ENCODE measurements at places on chromosomes 1 and 21.

GRCh38 chr1:155241069-155241679 lies 14.1 kb downstream of the ENTREP3 start:
- peak; percentile 51 for DNase-seq

- no peak for DNase-seq
Observed at GRCh38 chr1:82788660-82789059, 987.9 kb downstream of the ADGRL2 start.

GRCh38 chr1:241332987-241333386 lies 24.0 kb downstream of the RGS7 start:
- DNase-seq: no peak

GRCh38 chr1:99004861-99005442 lies at the start of gene PLPPR5:
TSS of gene PLPPR5 (minus strand) at chr1:99004861. CDS start at chr1:99004671, 190 bp downstream.
- DNase-seq: no peak

GRCh38 chr1:159089184-159089791 lies 12.7 kb upstream of the AIM2 start:
- DNase-seq: no peak

DNA sequence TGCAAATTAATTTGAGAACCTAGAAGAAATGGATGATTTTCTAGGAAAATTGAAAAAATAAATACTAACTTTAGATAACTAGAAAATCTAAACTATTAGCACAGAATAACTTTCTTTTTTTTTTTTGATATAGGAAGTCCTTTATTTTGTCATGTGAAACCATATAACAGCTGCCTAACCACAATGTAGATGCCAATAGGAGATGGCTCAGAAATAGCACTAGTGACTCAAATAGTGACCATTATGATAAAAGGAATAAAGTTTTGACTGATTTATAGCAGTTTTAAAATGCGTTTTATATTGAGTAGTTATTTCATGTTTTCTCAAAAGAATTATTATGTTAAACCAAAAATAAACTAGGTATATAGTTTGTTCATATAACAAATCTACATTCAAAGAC lies 158.0 kb upstream of the CACYBP start:
- no peak for DNase-seq

DNA sequence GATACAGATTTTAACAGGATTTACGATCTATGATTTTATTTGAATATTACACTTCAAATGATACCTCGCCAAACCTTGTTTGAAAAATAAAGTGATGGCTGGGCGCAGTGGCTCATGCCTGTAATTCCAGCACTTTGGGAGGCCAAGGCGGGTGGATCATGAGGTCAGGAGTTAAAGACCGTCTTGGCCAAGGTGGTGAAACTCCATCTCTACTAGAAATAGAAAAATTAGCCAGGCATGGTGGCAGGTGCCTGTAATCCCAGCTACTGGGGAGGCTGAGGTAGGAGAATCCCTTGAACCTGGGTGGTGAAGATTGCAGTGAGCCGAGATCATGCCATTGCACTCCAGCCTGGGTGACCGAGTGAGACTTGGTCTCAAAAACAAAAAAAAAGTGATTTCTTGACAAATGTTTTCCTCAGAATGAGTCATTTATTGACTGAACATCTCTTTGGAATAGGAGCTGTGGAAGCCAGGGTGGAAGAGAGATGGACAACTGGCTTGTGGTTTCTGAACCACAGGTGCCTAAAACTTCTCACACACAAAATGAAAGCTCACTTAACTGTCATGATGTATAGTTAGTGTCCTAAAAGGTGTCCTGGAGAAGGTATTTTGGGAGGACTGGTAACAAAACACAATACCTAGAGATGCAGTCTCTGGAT lies 11.9 kb downstream of the PKNOX1 start:
- no peak for DNase-seq
